ENCODE measurements at places on chromosomes 1 and 21. TPM values are rescaled to one million over a fixed set of nuclear protein-coding genes. Genes with fewer than 3 reads are reported as not detected.

GRCh38 chr1:12090326-12090725 lies 27.2 kb downstream of the TNFRSF8 start:
- H3K27ac ChIP-seq: no peak overlapping the region
- no peaks in the 10 kb centered on the region for H3K36me3 ChIP-seq
- no peaks in the 10 kb centered on the region for H3K4me1 ChIP-seq
- H3K4me3 ChIP-seq: no peak overlapping the region
- DNase-seq: no peak

DNA sequence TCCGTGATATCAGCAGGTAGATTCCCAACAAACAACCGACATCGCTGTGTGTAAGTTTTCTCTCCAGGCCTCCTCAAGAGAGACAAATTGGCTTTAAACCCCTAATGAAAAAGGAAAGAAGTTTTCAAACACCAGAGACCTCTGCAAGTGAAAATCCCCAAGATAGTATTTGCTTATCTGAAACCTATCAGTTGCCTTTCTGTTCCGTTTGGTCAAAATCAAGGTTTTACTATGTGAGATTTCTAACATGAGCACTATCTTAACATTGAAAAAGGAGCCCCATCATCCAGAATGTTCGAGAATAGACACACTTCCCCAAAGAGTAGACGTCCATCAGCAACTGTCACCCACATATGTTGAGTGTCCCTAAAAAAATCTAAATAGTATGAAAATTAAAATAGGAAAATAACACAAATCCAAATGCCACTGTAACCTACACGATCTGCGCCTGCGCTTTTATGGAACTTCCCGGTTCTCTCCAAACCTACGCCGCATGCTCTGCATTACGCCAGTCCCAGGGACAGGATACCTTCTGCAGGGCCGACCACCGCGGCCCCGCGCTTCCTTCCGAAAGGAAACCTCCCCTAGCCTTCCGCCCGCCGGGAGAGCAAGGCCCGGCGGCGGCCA lies 1.4 kb downstream of the SFPQ start:
- H3K36me3 ChIP-seq: peaks cover 48% of the 10 kb centered on the region
- H3K27ac ChIP-seq: peak overlapping the region; percentile 100
- H3K4me3 ChIP-seq: peak overlapping the region; percentile 100
- DNase-seq: no peak
- no peaks in the 10 kb centered on the region for H3K27me3 ChIP-seq

GRCh38 chr1:100076319-100076718 lies 56.4 kb downstream of the SASS6 start:
- no peaks in the 10 kb centered on the region for H3K27me3 ChIP-seq
- H3K4me1 ChIP-seq: peaks cover 4% of the 10 kb centered on the region
- DNase-seq: no peak
- no peak overlapping the region for H3K4me3 ChIP-seq
- peaks cover 41% of the 10 kb centered on the region for H3K36me3 ChIP-seq

Gene RHOU
- polyA plus RNA-seq: 6.1 TPM

Gene AMY1A
- polyA plus RNA-seq: not detected

Gene TMEM52
- polyA plus RNA-seq: 64.7 TPM
